ENCODE measurements at places on chromosomes 4 and X.
A peak's percentile ranks its signal among the peaks of the same experiment; 100 is the strongest.

DNA sequence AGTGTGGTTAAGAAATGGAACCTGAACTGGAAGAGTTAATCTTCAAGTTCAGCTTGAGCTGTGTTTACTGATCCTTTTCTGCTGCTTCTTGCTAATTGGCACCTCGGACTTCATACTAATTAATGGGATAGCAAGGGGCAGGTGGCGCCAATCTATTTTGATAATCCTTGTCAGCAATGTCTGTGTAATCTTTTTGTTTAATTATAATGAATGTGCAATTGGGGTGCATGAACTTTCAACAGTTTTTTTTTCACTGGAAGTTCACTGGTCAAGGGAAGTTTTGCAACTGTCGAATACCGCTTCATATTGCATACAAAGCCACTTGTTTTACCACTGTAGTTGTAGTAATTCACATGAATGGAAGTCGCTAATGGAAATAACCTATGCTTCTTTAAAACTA is 261.0 kb downstream of the BMPR1B start:
- no peaks in the 10 kb centered on the region for H3K4me1 ChIP-seq
- H3K4me3 ChIP-seq = no peak overlapping the region
- H3K27me3 ChIP-seq = no peaks in the 10 kb centered on the region

DNA sequence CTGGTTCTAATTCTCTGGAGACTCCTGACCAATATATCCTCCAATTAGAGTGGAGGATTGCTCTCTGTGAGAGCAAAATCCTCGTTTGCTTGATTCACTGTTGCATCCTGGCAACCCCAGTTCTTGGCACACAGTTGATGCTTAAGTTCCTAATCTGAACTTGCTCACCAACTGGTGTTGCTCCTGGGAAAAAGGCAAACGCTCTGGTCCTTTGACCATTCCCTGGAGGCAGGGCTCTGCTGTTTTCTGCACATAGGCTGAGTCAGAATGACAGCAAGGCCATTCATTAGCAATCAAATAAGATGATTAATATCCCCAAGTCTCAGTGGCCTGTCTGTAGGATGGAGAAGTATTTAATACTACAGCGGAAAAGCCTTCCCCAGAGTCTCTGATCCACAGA is 172.7 kb upstream of the TBC1D9 start:
- no peak overlapping the region for H3K4me3 ChIP-seq
- DNase-seq = no peak
- H3K27me3 ChIP-seq = no peaks in the 10 kb centered on the region

- H3K36me3 ChIP-seq = no peaks in the 10 kb centered on the region
- H3K4me3 ChIP-seq = no peak overlapping the region
- no peaks in the 10 kb centered on the region for H3K27me3 ChIP-seq
- H3K4me1 ChIP-seq = no peaks in the 10 kb centered on the region
Observed at GRCh38 chr4:68077301-68077700, 52.4 kb downstream of the TMPRSS11F start.

DNA sequence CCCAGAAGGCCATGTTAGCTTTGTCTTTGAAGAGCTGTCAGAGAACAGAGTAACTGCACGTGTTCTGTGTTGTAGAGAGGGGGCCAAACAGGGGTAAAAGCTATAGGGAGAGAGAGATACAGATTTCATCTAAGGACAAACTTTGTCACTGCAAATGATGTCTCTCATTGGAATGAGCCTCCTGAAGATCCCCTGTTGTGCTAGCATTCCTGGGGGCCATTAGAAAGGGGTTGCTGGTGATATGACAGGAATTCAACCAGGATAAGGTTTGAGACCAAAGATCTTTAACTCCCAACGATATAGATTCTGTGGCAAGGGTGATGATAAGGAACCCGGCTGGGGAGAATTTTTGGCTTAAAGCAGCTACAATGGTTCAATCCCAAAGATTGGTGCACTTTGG is 16.8 kb downstream of the MID1 start:
- H3K27ac ChIP-seq = no peak overlapping the region
- no peak for DNase-seq
- no peaks in the 10 kb centered on the region for H3K36me3 ChIP-seq
- peaks cover 24% of the 10 kb centered on the region for H3K4me1 ChIP-seq
- no peak overlapping the region for H3K4me3 ChIP-seq

GRCh38 chr4:183639291-183639690 is 19.7 kb downstream of the RWDD4 start:
- no peaks in the 10 kb centered on the region for H3K27me3 ChIP-seq
- no peak overlapping the region for H3K4me3 ChIP-seq
- no peaks in the 10 kb centered on the region for H3K36me3 ChIP-seq
- H3K4me1 ChIP-seq = peaks cover 24% of the 10 kb centered on the region

- DNase-seq = no peak
- H3K27me3 ChIP-seq = no peaks in the 10 kb centered on the region
- no peak overlapping the region for H3K27ac ChIP-seq
- no peaks in the 10 kb centered on the region for H3K36me3 ChIP-seq
Observed at GRCh38 chr4:38382520-38382919, 281.5 kb upstream of the KLF3 start.

DNA sequence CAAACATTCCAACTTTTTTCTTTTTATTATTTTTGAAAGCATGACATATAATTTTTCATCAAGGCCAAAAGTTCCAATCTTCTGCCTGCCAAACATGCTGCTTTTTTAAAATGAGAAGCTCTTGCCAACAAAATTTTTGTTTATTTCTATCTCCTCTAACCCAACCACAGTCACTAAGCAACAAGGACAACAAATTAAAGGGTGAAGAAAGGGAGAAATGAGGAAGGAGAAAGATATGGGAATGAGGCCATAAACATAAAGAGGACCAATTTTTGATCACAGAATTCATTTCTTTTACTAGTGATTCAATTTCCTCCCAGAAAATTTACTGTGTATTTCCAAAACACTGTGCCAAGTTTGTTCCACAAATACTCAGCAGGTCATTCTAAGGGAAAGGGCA is 537.0 kb upstream of the DIAPH2 start:
- no peaks in the 10 kb centered on the region for H3K36me3 ChIP-seq
- H3K4me3 ChIP-seq = no peak overlapping the region
- no peak for DNase-seq
- no peaks in the 10 kb centered on the region for H3K4me1 ChIP-seq
- H3K27ac ChIP-seq = no peak overlapping the region

GRCh38 chr4:79235095-79235494 is 90.8 kb downstream of the NAA11 start:
- H3K27me3 ChIP-seq = no peaks in the 10 kb centered on the region
- no peak overlapping the region for H3K4me3 ChIP-seq
- DNase-seq = no peak
- no peaks in the 10 kb centered on the region for H3K4me1 ChIP-seq

DNA sequence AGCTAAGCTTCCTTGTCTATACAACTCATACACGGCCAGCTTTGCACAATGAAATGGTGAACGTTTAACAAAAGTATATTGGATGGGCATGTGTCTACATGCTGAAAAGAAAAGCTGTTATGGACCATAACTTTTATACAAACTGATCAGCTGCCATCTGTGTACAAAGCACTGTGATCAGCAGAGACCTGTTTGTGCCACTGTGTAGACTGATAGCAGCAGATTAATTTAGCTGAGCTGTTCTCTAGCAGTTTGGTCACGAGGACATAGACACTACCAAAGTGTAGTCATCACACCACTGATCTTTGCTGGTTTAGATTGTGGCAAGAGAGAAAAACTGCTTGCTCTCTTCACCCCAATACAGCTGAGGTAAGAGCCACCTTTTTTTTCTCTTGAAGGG is 124.5 kb downstream of the RAPGEF2 start:
- no peak overlapping the region for H3K27ac ChIP-seq
- DNase-seq = no peak
- H3K36me3 ChIP-seq = no peaks in the 10 kb centered on the region
- no peaks in the 10 kb centered on the region for H3K27me3 ChIP-seq
- H3K4me1 ChIP-seq = no peaks in the 10 kb centered on the region

- no peaks in the 10 kb centered on the region for H3K4me1 ChIP-seq
- no peaks in the 10 kb centered on the region for H3K27me3 ChIP-seq
- no peak for DNase-seq
- no peaks in the 10 kb centered on the region for H3K36me3 ChIP-seq
- no peak overlapping the region for H3K27ac ChIP-seq
Observed at GRCh38 chr4:3515646-3516045, 16.6 kb downstream of the LRPAP1 start.

GRCh38 chr4:22202975-22203710 is 254.6 kb upstream of the KCNIP4 start:
- no peak for DNase-seq
- no peaks in the 10 kb centered on the region for H3K4me1 ChIP-seq
- no peaks in the 10 kb centered on the region for H3K27me3 ChIP-seq
- no peak overlapping the region for H3K27ac ChIP-seq
- no peaks in the 10 kb centered on the region for H3K36me3 ChIP-seq

GRCh38 chr4:163930086-163930485 is 435.6 kb downstream of the TMA16 start:
- H3K27me3 ChIP-seq = no peaks in the 10 kb centered on the region
- no peak for DNase-seq
- H3K4me1 ChIP-seq = no peaks in the 10 kb centered on the region
- no peak overlapping the region for H3K4me3 ChIP-seq
- no peak overlapping the region for H3K27ac ChIP-seq

- no peak overlapping the region for H3K27ac ChIP-seq
- no peak for DNase-seq
- H3K4me3 ChIP-seq = no peak overlapping the region
- no peaks in the 10 kb centered on the region for H3K27me3 ChIP-seq
- peaks cover 7% of the 10 kb centered on the region for H3K4me1 ChIP-seq
Observed at GRCh38 chr4:139153411-139154133, 23.4 kb downstream of the ELF2 start.

DNA sequence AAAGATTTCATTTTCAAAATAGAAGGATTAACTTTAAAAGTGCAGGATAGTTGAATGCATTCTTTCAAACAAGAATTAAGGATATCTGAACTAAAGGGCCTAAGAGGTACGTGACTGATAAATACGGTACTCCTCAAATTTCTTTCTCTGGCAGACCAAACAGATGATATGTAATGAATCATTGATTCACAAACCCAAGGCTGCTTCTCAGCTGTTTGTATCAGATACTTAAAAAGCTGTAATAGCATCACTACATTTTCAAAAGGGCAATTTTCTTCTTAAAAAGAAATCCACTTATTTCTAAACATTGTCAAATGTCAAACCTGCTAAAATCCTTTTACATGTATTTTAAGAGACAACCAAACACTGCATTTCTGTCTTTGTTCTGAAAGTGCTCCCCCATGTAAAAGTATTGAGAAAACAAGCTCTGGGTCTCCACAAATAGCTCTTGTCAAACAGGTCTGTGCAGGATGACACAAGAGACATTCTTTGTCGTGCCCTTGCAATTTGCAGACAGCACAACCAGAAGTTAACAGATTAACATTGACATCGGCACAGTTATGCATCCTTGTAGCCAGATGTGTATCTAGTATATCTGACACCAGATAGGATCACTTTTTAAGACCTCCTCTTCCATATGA is 82.0 kb downstream of the MANBA start:
- H3K4me1 ChIP-seq = peaks cover 4% of the 10 kb centered on the region
- H3K27ac ChIP-seq = no peak overlapping the region
- H3K27me3 ChIP-seq = no peaks in the 10 kb centered on the region
- no peak for DNase-seq

- no peak overlapping the region for H3K4me3 ChIP-seq
- DNase-seq = no peak
- H3K27ac ChIP-seq = no peak overlapping the region
- no peaks in the 10 kb centered on the region for H3K36me3 ChIP-seq
Observed at GRCh38 chr4:172596206-172596605, 572.4 kb upstream of the GALNT7 start.

- no peaks in the 10 kb centered on the region for H3K36me3 ChIP-seq
- H3K27me3 ChIP-seq = no peaks in the 10 kb centered on the region
- no peak overlapping the region for H3K4me3 ChIP-seq
- DNase-seq = no peak
Observed at GRCh38 chr4:92129408-92129994, 174.3 kb upstream of the GRID2 start.

DNA sequence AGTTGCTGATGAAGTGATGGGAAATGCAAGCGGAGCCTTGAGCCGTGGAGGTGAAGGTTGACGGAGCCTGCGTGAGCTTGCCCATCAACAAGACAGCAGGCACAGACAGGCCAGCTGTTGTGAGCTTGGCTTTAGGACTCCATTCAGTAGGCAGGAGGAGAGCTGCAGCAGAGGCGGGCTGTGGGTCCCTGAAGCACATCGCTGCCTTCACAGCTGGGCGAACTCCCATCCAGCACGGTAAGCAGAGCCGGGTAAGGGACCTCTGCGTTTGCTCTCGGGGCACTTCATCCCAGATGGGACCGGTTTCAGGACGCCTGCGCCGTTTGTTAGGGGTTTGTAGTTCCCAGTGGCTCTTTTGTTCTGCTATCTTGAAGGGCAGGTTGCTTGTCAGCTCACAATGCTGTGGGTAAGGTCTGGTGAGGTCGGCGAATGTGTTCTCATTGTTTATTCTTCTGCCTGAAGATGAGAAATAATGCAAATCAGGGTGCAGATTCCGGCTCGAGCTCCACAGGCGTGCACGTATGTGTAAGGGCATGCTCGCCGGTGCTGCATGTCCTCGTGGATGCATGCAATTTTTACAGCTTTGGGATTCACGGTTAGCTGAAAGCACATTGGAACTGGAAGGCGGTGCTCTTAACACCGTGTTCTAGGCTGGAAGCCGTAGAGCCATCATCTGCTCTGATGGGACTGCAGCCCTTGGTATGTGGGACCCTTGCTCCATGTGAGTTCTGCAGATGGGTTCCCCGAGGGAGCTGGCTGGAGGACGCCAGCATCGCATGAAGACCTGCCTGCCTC is 54.6 kb upstream of the CLDN34 start:
- H3K27ac ChIP-seq = no peak overlapping the region
- no peaks in the 10 kb centered on the region for H3K36me3 ChIP-seq
- H3K27me3 ChIP-seq = no peaks in the 10 kb centered on the region
- H3K4me3 ChIP-seq = peak overlapping the region; percentile 23
- no peak for DNase-seq
- H3K4me1 ChIP-seq = no peaks in the 10 kb centered on the region

GRCh38 chrX:127243654-127244053 is 424.1 kb downstream of the PRR32 start:
- no peaks in the 10 kb centered on the region for H3K36me3 ChIP-seq
- no peak overlapping the region for H3K27ac ChIP-seq
- no peak overlapping the region for H3K4me3 ChIP-seq

DNA sequence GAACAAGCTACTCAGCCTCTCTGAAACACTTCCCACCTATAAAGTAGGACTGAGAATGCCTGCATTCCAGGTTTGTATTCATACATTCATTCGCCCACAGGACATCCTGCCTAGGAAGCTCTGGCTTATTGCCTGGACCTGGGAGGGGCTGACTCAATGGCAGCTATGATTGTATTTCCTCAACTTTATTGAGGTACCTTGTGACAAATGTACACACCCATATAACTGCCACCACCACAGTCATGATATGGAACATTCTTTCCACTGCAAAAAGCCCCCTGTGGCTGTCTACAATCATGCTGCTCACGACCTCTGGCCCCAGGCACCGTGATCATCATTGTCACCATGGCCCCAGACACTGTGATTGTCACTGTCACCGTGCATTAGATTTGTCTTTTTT is 68.3 kb downstream of the ABLIM2 start:
- no peak overlapping the region for H3K4me3 ChIP-seq
- H3K27me3 ChIP-seq = no peaks in the 10 kb centered on the region
- no peaks in the 10 kb centered on the region for H3K4me1 ChIP-seq
- DNase-seq = peak; percentile 7

DNA sequence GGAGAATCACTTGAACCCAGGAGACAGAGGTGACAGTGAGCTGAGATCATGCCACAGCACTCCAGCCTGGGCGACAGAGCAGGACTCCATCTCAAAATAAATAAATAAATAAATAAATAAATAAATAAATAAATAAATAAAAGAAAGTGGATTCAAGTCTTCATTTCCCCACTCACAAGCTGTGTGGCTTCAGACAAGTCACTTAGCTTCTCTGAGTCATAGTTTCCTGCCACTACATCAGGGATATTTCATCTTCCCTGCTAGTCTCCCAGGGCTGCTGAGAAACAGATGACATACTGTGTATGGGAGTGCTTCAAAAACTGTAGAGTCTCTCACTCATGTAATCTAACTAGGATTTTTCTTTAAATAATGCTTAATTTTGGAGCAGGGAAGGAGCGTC is 37.2 kb downstream of the TBC1D9 start:
- peak overlapping the region; percentile 39 for H3K27ac ChIP-seq
- no peak overlapping the region for H3K4me3 ChIP-seq
- H3K36me3 ChIP-seq = no peaks in the 10 kb centered on the region

Data from Panc1 (cell line).